ENCODE measurements at places on chromosomes 7 and 10. TPM values are rescaled to one million over a fixed set of nuclear protein-coding genes. Genes with fewer than 3 reads are reported as not detected.

The C10orf120 gene
- polyA plus RNA-seq: not detected

The GOT1 gene
- polyA plus RNA-seq: 15.2 TPM

The SYPL1 gene
- polyA plus RNA-seq: 127 TPM

The GPR85 gene
- 0.98 TPM for polyA plus RNA-seq

DNA sequence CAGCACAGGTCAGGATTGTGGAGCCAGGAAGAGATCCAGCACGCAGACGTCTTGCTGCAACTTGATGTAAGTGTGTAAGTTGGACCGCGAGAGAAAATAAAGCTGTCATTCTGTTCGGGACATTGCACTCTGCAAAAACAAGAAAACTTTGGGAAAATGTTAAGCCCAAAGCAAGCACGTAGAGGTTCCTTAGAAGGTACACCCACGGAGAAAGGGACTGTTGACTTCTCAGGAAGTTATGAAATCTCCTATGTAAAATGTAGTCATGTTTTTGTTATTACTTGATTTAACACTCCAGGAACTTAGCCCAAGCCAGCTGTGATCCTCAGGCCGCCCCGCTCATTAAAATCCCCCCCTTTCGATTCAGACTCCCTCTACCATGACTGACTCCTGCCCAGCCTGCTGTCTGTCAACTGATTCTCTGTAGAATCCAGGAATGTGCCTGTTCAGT is 196.1 kb upstream of the TCF7L2 start:
- no peaks in the 10 kb centered on the region for H3K36me3 ChIP-seq
- no peaks in the 10 kb centered on the region for H3K4me1 ChIP-seq
- no peaks in the 10 kb centered on the region for H3K27me3 ChIP-seq
- DNase-seq: no peak
- no peak overlapping the region for H3K4me3 ChIP-seq
- H3K27ac ChIP-seq: no peak overlapping the region

GRCh38 chr10:56139405-56139804 is 221.7 kb downstream of the ZWINT start:
- H3K4me3 ChIP-seq: no peak overlapping the region
- no peak overlapping the region for H3K27ac ChIP-seq
- DNase-seq: no peak
- H3K4me1 ChIP-seq: no peaks in the 10 kb centered on the region

DNA sequence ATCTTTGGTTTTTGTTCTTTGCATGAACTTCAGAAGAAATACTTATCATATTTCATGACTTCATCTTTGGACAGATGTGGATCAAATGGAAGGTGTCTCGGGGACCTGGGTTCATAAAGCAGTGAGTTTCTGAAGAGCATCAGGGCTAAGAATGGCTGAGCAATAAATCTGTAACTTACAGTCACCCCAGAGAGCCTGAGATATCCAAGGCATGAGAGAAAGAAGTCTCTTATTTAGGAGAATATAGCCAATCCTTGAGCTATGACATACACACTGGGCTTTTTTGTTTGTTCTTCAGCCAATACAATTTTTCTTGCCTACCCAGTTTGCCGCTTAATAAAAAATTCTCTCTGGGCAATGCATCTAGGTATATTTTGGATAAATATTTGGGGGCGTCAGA is 252.6 kb upstream of the INHBA start:
- no peak overlapping the region for H3K4me3 ChIP-seq
- H3K27ac ChIP-seq: no peak overlapping the region
- no peaks in the 10 kb centered on the region for H3K27me3 ChIP-seq
- no peak for DNase-seq

DNA sequence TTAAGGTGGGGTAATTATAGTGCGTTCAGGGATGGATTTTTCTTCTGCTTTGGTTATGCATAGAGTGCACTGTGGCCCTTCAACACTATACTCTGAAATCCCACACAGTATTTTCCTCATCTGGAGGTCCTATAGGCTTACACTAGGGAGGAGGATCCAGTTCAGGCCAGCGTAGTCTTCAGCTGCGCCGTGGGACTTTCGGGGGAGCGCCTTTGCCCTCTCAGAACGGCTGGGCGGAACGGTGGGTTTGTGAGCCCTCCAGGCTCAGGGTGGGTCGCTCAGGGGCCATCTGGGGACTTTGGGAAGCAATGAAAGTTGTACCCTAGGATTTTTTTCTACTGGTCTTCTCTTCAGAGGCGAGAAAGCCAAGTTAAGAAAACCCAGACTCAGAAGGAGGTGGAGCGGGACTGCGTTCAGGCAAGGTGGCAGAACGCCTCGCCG is 652 bp upstream of the VPS26A start:
- H3K4me1 ChIP-seq: peaks cover 3% of the 10 kb centered on the region
- DNase-seq: no peak
- H3K27ac ChIP-seq: peak overlapping the region; percentile 90
- peak overlapping the region; percentile 54 for H3K4me3 ChIP-seq

- no peaks in the 10 kb centered on the region for H3K36me3 ChIP-seq
- no peak overlapping the region for H3K4me3 ChIP-seq
- no peak overlapping the region for H3K27ac ChIP-seq
- DNase-seq: no peak
- no peaks in the 10 kb centered on the region for H3K27me3 ChIP-seq
- H3K4me1 ChIP-seq: no peaks in the 10 kb centered on the region
Measured at GRCh38 chr10:126840576-126841135, 64.6 kb upstream of the DOCK1 start.

DNA sequence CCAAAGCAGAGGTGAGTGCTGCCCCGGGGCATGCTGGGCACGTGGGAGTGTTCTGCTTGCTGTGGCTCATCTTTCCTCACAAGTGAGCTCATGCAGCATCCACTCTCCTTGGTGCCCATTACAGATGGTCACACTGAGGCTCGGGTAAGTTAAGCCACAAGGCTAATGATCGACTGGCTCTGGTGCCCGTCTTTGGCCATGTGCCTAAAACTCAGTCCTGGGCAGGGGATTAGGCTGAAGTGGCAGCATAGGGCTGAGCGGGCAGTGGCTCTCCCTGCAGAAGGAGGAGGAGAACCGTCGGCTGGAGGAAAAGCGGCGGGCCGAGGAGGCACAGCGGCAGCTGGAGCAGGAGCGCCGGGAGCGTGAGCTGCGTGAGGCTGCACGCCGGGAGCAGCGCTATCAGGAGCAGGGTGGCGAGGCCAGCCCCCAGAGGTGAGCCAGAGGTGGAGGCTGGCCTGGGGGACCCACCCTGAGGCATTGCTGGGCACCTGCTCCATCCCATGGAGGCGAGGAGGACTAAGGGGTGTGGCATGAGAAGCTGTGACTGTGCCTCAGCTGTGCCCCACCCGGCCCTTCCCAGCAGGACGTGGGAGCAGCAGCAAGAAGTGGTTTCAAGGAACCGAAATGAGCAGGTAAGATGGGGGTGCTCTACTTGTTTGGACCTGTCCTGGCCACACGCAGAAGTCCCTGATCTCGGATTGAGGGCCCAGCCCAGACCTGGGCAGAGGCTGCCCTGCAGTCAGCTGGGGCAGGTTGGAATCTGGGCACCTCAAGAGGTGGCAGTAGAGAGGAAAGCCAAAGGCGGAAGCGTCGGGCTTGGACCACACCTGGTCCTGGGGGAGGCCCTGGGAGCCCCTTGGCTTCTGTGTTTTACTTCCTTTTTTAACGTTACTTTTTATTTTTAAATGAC is 7.3 kb downstream of the PGAM2 start:
- H3K27me3 ChIP-seq: no peaks in the 10 kb centered on the region
- H3K27ac ChIP-seq: no peak overlapping the region
- no peaks in the 10 kb centered on the region for H3K36me3 ChIP-seq
- peaks cover 3% of the 10 kb centered on the region for H3K4me1 ChIP-seq
- no peak overlapping the region for H3K4me3 ChIP-seq

DNA sequence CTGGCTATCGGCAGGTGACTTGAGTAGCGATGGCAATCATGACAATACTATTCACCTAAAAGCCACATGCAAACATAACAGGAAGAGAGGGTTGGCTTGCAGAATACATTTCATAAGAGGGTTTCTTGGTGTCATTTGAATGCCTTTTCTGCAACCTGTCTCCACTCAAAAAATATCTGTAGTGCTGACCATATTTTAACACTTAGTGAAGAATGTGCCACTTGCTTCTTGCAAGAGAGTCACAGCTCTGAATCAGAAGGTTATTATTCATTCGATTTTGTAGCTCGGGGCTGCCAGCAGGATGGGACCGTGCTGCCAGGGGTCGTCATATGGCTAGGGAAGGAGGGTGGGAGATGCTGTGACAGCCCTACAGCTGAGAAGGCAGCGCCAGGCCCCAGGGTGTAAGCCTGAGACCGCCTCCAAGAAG is 152.0 kb upstream of the PITRM1 start:
- no peaks in the 10 kb centered on the region for H3K36me3 ChIP-seq
- H3K27me3 ChIP-seq: no peaks in the 10 kb centered on the region
- no peak overlapping the region for H3K4me3 ChIP-seq
- no peaks in the 10 kb centered on the region for H3K4me1 ChIP-seq

GRCh38 chr7:47826754-47827153 is 121.5 kb downstream of the PKD1L1 start:
- H3K27me3 ChIP-seq: no peaks in the 10 kb centered on the region
- H3K4me1 ChIP-seq: no peaks in the 10 kb centered on the region
- H3K36me3 ChIP-seq: no peaks in the 10 kb centered on the region
- DNase-seq: no peak
- no peak overlapping the region for H3K27ac ChIP-seq

All from ovary (tissue), 10 donors.